ENCODE measurements at places on chromosomes 6 and 20.

DNA sequence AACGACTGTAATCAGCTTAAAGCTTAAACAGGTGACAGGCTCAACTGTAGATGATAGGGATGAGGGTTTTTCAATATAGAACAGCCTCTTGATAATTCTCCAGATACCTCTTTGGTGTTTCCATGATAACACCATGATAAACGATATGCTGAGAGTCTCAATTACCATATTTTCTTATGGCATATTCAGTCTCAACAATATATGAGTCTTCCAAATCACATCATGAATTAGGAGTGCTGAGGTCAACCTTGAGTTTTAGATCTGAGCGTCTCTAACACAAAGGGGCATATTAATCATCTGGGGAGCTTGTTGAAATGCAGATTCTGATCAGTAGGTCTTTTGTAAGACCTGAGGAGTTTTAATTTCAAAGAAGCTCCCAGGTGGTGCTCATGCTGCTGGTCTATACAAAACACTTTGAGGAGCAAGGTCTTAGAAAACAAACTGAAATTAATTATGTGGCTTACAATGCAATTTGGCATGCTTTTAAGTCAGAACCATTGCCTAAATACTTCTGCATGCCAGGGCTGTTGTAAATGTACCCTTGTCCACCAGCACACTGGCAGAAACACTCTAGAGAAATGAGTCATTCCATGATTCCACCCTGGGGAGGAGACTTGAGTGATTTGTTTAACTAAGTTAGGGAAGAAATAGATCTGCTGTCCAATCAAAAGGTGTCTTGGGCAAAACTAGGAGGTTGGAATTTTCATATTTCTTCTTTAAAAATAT, 49.6 kb downstream of the PTCHD4 start:
- DNase-seq, result no peak

GRCh38 chr6:81561071-81561564, 191.4 kb downstream of the TENT5A start:
- no peak for DNase-seq

DNA sequence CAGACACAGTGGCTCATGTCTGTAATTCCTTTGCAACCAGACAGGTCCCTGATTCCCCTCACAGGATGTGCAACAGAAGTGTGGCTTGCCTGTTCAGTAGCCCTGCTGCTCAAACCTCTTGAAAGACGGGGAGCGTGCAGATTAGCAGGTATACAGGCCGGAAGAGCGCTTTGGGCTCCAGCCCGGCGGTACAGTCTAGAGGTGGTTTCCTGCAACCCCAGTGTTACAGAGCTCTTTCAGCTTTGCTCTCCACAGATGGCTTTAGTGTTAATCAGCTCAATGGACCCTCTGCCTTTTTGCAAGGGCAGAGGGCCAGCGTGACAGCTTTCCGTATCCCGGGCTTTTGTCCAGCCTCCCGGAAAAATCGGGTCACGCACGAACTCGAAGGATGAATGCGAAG, 67.2 kb upstream of the TNFRSF21 start:
- DNase-seq, result no peak

DNA sequence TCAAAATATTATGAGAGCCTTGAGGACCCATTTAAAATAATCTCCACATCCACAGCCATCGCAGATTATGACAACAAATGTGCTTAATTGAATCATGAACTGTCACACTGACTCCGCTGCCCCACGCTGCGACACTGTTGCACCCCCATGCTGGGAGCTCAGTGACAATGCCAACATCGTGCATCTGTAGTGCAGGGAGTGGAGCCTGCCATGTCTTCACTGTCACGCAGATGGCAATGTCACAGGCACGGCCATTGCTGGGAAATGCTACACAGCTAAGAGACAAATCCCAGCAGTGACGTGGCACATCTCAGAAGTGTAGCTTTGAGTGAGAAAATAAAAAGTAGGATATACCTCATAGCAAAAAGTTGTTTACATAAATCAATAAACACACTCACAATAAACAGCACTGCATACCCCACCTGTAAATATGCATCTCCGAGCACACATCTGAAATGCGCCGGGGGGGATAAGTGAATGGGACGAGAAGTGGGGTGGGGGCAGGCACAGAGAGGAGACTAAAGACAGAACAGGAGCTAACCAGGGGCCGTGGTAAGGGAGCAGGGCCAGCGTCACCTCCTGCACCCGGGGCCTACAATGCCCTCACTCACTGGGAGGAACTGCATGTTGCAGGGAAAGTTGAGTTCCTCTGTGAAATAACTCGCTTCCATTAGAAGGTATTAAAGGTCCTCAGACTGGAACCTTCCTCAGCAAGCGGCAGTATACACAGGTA, 349.9 kb downstream of the THBS2 start:
- no peak for DNase-seq

DNA sequence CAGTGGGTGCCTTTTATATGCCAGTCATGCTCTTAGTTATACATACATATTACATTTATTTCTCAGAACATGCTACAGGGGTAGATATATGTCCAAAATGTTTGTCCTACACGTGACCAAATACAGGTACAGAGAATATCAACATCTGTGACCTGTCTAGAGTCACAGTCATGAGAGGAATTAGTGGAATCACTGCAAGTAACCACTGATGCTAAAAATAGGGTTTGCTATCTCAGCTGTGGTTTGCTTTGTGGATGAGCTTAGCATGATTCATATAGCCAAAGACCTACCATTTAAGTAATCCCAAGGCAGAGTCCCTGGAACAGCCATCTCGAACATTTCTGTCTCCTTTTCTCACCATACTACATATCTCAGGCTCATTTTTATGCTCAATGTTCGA, 32.3 kb downstream of the GSTA3 start:
- DNase-seq, result no peak

All from stimulated activated CD4-positive, alpha-beta T cell treated with anti-CD3 and anti-CD28 coated beads, Interleukin-4, amount 100 ng/mL, for 1 hour (primary cell).